Right cardiac atrium (tissue), 5 donors: ENCODE measurements at places on chromosomes 7 and 10.

- DNase-seq = no peak
Measured at GRCh38 chr7:66524738-66525137, 103.9 kb upstream of the KCTD7 start.

DNA sequence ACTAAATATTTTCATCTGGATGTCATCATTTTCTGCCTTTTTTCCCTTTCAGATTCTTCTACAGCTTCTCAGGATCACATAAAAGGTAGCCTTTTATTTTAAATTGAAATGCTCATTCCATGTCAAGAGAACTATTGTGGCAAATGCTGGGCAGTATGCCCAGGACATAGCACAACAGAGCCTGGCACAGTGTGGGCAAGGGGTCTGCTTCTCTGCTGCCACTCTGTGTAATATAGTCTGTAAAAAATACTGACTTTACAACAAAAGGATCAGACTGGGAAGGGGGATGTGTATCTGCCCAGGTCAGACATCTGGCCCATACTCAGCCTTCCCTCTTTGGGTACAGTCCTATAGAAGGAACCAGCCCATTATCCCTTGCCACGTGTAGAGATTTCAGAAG lies 62.7 kb downstream of the CUZD1 start:
- no peak for DNase-seq

DNA sequence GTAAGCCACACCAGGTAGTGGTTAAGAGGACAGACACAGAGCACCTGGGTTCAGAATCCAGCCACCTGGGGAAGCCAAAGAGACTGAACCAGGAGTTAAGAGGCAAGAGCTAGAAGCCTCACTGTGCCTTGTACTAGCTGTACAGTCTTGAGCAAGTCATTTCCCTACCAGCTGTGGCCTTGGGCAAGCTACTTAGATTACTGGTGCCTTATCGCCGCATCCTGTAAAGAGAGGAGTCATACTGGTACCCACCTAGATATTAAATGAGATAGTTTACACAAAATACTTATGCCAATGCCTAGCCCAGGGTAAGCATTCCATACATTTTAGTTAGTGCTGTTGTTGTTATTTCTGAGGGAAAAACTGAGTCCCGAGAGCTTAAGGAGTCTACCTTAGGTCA lies 47.7 kb downstream of the HABP2 start:
- DNase-seq = no peak

- DNase-seq = no peak
Measured at GRCh38 chr10:2899246-2899951, 167.9 kb upstream of the PFKP start.

DNA sequence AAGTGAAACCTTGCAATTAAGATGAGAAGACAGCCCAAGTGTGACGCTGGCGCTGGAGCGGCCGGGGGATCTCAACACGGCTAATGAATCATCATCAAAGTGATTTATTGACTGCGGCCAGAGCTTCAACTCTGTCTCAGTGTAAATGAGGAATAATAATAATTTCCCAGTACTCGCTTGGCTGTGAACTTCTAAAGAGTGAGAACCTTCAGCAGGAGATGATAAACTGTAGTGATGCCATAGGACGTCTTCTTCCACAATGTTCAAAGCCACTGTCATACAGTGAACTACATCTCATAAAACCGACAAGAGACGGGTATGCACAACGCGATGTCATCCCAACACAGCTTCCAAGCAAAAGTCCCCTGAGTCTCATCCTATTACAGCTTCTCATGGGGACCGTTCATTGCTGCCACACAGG lies 123.6 kb upstream of the NOBOX start:
- no peak for DNase-seq

DNA sequence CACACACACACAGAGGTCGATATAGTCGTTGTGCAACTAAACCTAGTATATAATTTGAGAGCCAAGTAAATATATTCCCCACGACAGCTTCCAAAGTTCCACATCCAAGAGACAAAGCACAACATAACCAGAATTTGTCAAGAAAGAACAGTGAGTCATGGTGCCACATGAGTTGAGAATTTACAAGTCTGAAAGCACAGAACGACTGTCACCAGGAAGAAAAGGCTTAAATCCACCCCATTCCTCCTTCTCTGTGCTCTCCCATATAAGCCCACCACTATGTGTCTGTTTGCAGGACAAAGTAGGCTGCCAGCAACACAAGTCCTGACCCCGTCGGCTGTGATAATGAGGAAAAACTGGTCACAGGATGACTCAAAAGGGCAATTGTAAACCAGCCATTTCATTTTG lies 32.8 kb downstream of the GSAP start:
- DNase-seq = no peak

GRCh38 chr7:16411391-16411790 lies 9.9 kb downstream of the CRPPA start:
- DNase-seq = no peak

DNA sequence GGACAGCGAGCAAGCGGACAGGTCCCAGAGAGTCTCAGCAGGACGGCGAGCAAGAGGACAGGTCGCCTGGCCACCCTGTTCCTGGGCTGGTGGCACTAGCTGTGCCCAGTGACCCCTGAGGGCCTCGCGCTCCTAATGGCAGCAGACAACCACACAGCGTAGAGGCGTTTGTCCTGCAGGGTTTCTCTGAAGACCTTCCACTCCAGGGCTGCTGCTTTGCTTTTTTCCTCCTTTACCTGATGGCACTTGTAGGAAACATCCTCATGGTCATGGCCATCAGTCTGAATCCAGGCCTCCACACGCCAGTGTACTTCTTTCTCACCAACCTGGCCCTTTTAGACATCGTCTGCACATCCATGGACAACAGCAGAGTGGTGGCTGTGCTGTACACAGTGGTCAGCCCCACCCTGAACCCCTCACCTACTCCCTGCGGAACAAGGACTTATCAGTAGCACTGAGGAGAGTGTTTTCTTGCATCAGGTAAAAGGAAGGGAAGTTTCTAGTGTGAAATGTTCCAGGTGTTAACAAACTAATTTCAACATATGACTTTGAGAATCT lies 27.4 kb downstream of the SCART1 start:
- DNase-seq = no peak

DNA sequence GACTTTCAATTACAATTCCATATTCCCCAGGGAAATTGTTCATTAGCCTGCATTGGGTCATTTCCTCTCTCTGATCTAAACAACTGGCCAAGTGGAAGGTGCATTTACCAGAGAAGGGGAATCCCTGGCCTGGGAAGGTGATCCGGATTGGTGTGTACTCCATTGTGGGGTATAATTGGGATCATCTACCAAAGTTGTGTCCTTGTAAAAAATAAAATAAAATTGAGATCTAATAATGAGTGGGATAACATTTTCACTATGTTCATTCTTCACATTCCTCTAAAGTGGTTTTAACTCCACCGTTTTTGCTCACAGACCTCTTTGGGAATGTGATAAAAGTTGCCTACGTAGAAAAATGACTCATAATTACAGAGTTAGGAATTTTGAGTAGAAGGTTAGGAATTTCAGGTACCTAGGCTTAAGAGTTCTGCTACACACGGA lies 22.8 kb downstream of the ARL5B start:
- no peak for DNase-seq

DNA sequence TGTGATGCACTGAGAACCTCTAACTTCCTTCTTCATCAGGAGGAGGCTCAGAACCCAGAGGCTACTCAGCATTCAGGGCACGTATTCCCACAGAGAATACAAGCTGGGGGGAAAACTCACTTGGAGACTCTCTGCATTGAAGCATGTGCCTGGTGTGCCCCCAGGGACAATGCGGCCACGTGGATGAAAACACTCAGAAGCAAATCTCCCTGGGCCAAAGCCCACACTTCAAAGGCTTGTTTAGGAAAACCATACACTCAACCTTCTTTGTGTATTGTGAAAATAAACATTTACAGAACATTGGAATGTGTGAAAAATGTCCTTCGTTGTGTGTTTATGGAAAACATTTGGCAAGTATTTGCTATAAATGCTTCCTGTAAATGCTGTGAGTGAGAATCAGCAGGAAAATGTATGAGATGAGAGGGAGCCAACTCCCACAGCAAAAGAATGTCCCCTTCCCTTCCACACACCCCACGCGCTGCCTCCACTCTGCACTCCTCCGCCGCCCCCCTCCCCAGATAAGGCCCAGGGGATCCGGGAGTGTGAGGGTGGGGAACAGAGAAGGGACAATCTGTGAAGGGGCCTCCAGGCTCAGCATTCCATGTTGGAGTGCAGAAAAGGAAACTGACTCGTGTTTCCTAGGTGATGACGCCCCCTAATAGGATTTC lies 339.5 kb downstream of the ELMO1 start:
- DNase-seq = no peak

DNA sequence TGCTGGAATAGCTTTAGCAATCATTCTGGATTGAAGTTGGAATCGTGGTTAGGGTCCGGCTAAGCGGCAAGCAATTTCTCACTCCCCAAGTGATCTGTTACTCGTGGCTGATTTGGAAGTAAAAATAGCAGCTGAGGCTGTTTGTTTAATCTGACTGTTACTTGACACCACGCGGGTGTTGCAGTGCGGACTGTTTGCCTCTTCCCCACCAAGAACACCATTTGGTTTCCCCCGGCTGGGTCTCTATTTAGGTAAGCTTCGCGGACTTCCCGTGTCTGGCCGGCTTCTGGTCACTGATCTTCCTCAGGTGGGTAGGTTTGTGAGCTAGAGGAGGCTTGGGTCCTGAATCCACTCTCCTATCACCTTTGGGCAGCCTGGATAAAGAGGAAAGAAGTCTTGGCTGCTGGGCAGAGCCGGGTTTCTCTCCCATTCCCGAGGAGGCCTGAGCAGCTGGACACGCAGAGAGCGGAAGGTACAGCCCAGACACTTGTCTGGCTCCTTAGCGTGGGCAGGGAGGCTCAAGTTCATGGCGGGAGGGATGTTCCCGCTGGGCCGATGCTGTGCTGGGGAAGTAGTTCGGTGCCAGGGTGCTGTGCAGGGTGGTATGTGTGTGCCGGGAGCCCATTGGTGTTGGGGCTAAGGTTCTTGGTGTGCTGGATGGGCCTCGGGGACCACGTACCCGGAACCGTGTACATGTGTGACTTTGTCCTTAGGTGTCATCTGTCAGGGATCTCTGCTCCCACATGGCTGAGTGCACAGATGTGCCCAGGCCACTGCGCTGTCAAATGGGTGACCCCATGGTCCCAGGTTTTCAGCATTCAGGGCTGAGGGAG lies at the start of gene C10orf71:
Gene C10orf71, plus strand, starts transcription at position 188 of the 833 bp plus-strand sequence. CDS start 23,376 bp downstream, outside the sequence.
- no peak for DNase-seq

DNA sequence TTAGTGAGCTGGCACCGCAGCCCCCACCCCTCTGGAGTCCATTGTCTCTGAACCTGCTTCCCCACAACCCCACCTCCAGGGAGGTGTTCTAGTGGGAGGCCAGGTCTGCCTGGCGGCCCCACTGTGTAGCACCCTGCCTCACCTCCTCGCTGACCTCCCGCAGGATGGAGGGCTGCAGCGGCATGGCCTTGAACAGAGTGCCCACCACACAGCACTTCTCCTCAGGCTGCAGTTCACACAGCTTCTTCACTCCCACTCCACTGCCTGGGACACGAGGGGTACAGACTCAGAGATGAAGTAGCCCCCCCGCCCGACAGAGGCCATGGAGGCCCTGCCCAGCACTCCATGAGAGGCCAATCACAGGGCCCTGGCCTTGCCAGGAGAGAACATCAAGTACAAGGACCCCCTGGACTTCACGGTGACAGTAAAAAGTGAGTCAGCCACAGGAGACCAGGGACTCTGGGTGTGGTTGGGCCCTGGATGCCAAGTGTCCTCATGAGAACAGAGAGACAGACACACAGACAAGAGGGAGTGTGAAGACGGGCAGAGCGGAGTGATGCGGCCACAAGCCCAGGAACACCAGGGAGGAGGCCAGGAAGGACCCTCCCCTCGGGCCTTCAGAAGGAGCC lies 5.4 kb downstream of the POLD2 start:
- DNase-seq = no peak

GRCh38 chr7:11698384-11698871 lies 133.6 kb downstream of the THSD7A start:
- no peak for DNase-seq

DNA sequence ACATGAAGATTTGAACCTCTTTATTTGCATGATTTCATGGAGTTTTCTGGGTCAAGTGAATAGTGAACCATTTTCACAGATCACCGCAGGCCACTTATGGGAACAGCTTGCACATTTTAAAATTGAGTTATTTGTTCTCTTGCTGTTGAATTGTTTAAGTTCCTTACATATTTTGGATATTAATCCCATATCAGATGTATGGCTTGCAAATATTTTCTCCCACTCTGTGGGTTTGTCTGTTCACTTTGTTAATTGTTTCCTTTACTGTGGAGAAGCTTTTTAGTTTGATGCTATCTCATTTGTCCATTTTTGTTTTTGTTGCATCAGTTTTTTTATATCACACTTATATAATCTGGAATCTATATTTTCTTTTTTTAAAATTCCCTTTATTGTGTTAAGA lies 14.1 kb upstream of the ZC3HAV1L start:
- DNase-seq = no peak

DNA sequence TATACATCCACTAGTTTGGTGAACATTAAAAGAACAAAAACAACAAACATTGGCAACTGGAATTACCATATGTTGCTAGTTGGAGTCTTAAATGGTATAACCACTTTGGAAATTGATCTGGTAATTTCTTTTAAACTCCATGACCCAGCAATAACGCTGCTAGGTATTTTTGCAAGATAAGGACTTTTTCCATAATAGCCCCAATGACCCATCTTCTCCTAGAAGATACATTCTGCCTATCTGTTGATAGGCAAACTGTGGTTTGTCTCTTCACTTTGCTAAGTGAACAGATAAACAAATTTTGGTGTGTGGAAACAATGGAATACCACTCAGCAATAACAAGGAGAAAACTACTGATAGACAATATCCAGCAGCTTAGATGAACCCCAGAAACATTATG lies 30.6 kb upstream of the MTURN start:
- no peak for DNase-seq

DNA sequence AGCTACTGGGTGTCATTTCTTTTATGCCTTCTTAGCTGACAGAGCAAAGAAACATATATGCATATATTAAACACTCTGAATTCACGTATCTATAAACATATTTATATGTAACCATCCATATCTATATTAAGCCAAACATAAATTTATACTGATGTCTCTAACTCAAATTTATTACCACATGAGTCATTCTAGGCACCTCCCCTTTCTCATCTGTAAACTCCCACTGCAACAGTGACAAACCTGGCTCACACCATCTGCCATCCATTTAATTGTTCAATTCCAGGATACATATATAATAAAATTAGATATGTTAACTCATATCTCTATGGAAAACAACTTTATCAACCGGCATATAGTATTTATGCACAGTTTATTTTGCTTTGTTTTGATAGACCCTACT lies 722.3 kb downstream of the SORCS1 start:
- no peak for DNase-seq

- no peak for DNase-seq
Measured at GRCh38 chr10:91512458-91512857, 102.3 kb downstream of the HECTD2 start.

DNA sequence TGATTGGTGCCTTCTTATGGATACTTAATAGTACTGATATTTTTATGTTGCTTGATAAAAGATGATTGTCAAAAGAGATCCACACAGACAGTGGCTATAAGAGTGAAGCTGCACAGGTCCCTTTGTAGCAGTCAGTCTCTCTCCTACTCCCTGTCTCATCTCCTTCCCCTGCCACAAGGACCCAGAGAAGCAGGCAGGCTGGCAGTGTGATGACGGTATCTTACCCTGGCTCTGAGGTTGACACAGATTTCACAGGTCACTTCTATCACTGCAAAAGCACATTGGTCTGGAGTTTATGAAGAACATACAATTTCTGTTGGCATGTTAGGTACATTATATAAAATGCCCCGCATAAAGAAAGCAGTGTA lies 64.4 kb upstream of the AHR start:
- no peak for DNase-seq

GRCh38 chr7:5334671-5335070 lies 51.9 kb downstream of the SLC29A4 start:
- peak; percentile 35 for DNase-seq
